ENCODE measurements at places on chromosomes 12 and 14.
A peak's percentile ranks its signal among the peaks of the same experiment; 100 is the strongest.

DNA sequence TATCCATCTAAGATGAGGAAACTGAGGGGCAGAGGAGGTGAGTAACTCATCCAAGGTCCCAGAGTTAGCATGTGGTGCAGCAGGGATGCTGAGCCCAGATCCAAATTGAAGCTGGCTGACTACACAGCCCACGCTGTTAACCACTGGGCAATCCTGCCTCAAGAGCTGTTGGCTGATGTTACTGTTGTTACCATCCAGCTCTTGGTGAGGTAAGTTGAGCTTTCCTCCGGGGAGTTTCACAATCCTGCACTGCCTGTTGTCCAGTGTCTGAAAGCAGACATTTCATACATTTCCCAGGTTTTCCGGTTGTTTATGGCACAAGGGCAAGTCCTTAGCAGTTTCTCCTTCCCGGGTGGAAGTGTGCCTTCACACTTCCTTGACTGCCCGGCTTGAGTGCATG, 14.5 kb downstream of the CYP46A1 start:
- H3K4me1 ChIP-seq: no peaks in the 10 kb centered on the region
- peaks cover 3% of the 10 kb centered on the region for H3K27me3 ChIP-seq
- H3K4me3 ChIP-seq: no peak overlapping the region
- peaks cover 10% of the 10 kb centered on the region for H3K36me3 ChIP-seq
- no peak overlapping the region for H3K27ac ChIP-seq

GRCh38 chr14:73753887-73754795, 40.0 kb upstream of the PNMA1 start:
- no peaks in the 10 kb centered on the region for H3K27me3 ChIP-seq
- peak overlapping the region; percentile 47 for H3K4me3 ChIP-seq
- peaks cover 70% of the 10 kb centered on the region for H3K4me1 ChIP-seq
- no peak for DNase-seq
- H3K27ac ChIP-seq: peak overlapping the region; percentile 86

DNA sequence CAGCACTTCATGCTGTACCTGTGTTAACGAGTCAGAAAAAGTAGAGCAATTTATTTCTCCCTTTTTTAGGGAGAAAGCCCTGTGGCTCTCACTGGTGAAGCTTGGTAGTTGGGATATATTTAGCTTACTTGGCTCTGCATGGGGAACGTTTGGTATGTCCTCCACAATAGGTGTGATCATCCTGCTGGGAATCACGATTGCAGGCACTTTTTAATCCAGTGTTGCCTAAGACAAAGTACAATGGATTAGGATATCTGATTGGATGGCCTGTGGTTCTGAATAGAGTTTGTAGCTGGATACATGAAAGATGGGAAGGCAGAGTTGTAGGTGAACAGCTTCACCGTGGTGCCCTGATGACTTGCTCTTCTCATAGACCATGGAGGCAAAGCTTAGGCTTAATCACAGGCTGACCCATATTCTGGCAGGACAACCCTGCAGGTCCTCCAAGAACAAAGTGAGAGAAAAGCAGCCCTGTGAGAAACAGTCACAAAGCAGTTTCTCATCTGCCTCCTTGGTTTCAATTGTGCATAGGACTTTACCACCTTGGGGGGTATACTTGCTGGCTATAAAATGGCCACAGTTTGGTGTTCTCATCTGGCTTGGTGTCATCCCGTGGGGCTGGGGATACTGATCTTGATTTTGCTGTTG, 7.5 kb downstream of the RESF1 start:
- peak overlapping the region; percentile 34 for H3K27ac ChIP-seq
- H3K36me3 ChIP-seq: peaks cover 81% of the 10 kb centered on the region
- no peak for DNase-seq
- peaks cover 11% of the 10 kb centered on the region for H3K4me1 ChIP-seq
- H3K27me3 ChIP-seq: no peaks in the 10 kb centered on the region

- no peaks in the 10 kb centered on the region for H3K27me3 ChIP-seq
- no peak for DNase-seq
- H3K27ac ChIP-seq: no peak overlapping the region
- no peaks in the 10 kb centered on the region for H3K4me1 ChIP-seq
- no peak overlapping the region for H3K4me3 ChIP-seq
Observed at GRCh38 chr12:47216150-47216677, 136.5 kb upstream of the AMIGO2 start.

GRCh38 chr12:54371328-54372112, 7.2 kb upstream of the GPR84 start:
- peak overlapping the region; percentile 66 for H3K4me3 ChIP-seq
- no peak for DNase-seq
- H3K36me3 ChIP-seq: peaks cover 4% of the 10 kb centered on the region
- peak overlapping the region; percentile 83 for H3K27ac ChIP-seq

DNA sequence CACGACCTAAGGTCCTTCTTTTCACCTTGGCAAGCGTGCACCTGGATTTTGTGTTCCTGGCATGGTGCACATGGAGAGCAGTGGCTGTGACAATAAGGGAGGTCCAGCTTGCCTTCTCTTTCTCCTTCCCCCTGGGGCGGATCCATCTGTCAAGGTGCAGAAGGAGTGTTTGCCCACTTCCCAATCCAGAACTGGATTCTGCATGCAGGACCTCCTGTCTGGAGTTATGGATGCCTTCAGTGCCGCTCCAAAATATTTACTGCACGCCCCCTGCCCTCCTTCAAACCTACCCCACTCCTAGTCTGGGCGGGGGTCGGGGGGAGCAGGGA, 192.7 kb downstream of the DPF3 start:
- peak overlapping the region; percentile 18 for H3K27ac ChIP-seq
- H3K36me3 ChIP-seq: no peaks in the 10 kb centered on the region
- H3K4me3 ChIP-seq: no peak overlapping the region
- no peak for DNase-seq

DNA sequence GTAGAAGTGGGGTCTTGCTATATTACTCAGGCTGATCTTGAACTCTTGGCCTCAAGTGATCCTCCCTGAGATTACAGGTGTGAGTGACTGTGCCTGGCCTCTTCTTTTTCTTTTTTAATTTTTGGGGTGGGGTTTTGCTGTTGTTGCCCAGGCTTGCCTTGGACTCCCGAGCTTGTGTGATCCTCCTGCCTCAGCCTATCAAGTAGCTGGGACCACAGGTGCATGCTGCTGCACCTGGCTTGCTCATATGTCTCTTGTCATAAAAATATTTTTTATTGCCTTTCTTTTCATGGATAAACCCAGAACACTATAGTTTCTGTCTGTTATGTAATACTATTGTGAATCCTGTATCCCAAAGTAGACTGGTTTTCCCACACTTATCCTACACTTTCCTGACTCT, 26.0 kb downstream of the SCYL2 start:
- H3K27ac ChIP-seq: no peak overlapping the region
- no peak overlapping the region for H3K4me3 ChIP-seq
- DNase-seq: no peak
- no peaks in the 10 kb centered on the region for H3K4me1 ChIP-seq

- DNase-seq: no peak
- peaks cover 44% of the 10 kb centered on the region for H3K27me3 ChIP-seq
- no peaks in the 10 kb centered on the region for H3K36me3 ChIP-seq
- no peak overlapping the region for H3K27ac ChIP-seq
- H3K4me1 ChIP-seq: peaks cover 4% of the 10 kb centered on the region
Observed at GRCh38 chr12:182381-182892, 31.5 kb downstream of the SLC6A12 start.

DNA sequence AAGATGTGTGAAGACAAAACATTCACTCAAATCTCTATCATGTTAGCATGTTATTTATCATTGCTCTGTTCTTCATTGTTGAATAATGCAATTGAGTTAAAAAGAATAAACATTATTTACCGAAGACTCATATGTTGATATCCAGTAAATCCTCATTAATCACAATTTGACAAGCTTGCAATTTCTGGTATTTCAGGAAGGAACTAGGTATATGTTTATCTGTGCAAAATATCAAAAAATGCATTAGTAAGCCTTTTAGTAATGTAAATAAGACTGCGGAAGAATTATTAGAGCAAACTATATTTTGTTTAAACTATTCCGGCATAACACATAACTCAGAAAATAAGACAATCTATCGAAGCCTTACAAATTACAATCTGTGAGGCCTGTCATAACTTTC, 222.7 kb upstream of the NOVA1 start:
- peaks cover 10% of the 10 kb centered on the region for H3K4me1 ChIP-seq
- DNase-seq: no peak
- no peak overlapping the region for H3K27ac ChIP-seq
- H3K27me3 ChIP-seq: peaks cover 3% of the 10 kb centered on the region
- no peaks in the 10 kb centered on the region for H3K36me3 ChIP-seq

DNA sequence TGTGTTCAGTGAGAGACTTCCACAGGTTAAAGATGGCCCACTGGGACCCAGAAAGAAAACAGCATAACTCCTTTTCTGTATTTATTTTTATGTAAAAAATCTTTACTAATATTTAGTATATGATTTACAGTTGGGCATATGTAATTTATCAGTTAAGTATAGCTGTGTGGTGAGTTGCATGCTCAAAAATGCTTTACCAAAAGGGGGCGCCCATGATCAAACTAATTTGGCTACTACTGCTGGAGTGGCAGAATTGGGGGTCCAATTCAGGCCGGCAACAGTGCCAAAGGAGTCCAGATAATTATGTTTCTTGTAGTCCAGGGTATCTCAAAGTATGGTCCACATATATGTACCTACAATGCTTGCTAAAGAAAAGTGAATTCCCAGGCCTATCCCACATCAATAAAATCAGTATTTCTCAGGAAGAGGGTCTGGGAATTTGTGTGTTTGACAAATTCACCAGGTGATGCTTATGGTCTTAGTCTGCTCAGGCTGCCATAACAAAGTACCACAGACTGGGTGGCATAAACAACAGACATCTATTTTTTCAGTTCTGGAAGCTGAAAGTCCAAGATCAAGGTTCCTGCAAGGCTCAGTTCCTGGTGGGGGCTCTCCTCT, 152.0 kb downstream of the KTN1 start:
- no peak overlapping the region for H3K4me3 ChIP-seq
- H3K4me1 ChIP-seq: peaks cover 16% of the 10 kb centered on the region
- H3K27ac ChIP-seq: no peak overlapping the region
- no peak for DNase-seq

- peaks cover 8% of the 10 kb centered on the region for H3K4me1 ChIP-seq
- no peak overlapping the region for H3K27ac ChIP-seq
- peaks cover 5% of the 10 kb centered on the region for H3K27me3 ChIP-seq
- DNase-seq: no peak
Observed at GRCh38 chr12:105461271-105461943, 130.9 kb downstream of the C12orf75 start.

DNA sequence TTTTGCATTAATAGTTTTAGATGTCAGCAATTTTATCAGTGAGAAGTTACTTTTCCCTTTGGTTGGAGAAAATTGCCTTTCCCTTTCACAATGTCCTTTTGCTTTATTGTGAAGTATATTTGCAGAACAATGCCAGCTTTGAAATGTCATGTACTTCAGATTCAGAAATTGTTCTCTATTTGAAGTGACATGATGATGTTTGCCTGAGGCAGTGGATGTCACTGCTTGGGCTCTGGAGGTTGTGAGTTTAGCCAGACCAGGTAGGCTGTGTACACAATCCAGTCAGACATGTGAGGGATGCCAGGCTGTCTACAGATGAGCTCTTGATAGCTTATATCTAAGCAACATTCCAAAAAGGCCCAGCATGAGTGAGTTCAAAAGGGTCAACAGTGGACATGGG, 451.9 kb upstream of the FBXO33 start:
- H3K27me3 ChIP-seq: no peaks in the 10 kb centered on the region
- no peaks in the 10 kb centered on the region for H3K36me3 ChIP-seq
- H3K4me3 ChIP-seq: no peak overlapping the region
- H3K27ac ChIP-seq: no peak overlapping the region

DNA sequence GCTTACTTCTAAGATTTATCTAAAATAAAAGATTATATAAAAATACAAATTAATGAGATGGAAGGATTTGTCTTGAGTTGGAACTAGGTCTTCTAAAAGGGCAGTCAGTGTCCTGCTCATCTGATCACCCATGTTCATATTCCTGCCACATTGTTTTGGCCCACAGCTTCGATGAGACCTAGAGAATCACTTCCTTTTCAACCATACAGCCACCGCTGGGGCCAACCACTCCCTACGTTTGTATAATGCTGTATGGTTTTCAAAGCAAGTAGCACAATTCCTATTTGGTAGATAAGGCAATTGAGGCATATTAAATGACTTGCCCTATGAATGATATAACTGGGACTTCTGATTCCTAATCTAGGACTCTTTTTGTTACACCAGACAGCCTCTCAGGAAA, 249.4 kb downstream of the ZFP36L1 start:
- H3K36me3 ChIP-seq: peaks cover 16% of the 10 kb centered on the region
- H3K4me3 ChIP-seq: no peak overlapping the region
- no peak overlapping the region for H3K27ac ChIP-seq
- no peak for DNase-seq

DNA sequence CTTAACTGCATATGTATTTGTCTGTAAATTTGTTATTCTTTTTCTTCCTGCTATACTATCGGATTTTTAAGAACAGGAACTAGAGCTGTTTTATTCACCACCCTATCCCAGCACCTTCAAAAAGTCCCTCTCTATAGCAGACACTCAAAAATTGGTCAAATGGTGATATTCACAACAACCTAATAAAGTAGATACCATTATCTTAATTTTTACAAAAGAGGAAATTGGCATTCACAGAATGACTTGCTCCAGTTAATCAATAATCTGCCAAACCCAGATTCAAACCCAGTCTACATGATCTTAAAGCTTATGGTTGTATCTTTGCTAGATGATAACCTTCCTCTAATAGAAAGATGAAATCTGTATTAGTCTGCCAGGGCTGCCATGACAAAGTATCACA, 426.6 kb downstream of the EGLN3 start:
- H3K36me3 ChIP-seq: no peaks in the 10 kb centered on the region
- no peak overlapping the region for H3K4me3 ChIP-seq
